ENCODE measurements at places on chromosomes 5 and 9.

- DNase-seq = no peak
Observed at GRCh38 chr5:76305269-76305668, 97.8 kb upstream of the IQGAP2 start.

DNA sequence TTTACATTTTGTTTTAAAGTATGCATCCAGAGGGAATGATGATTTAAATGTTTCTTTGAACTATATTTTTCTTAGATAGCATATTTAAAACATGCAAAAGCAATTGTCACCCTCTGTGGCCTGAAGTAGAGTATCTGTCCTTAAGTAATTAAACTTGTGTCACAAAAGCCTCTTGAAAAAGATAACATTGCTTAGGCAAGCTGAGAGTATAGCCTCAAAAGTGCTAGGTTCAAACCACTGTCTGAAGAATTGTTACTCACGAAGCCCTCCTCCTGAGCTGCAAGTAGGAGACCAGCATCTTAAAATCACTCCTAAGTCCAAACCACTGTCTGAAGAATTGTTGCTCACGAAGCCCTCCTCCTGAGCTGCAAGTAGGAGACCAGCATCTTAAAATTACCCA is 378.0 kb upstream of the PRR16 start:
- DNase-seq = no peak

- DNase-seq = no peak
Observed at GRCh38 chr5:25955337-25955736, 1083.0 kb downstream of the CDH9 start.

DNA sequence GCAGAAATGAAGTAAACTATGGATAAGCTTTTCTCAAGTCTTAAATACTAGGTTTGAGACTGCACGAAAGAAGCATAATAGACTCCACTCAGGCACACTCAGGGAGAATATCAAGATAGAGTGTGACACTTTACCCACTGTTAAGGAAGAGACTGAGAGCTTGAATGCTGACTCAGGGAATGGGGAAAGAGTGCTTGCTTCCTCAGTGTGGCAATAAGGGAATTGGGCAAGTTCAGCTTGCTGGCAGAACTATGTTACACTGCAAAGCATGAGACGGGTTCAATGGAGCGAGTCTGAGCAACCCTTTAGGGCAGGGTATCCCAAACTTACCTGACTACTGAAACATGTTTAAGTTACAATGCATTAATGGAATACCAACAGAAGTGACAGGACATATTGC is 237.7 kb upstream of the MEF2C start:
- no peak for DNase-seq

DNA sequence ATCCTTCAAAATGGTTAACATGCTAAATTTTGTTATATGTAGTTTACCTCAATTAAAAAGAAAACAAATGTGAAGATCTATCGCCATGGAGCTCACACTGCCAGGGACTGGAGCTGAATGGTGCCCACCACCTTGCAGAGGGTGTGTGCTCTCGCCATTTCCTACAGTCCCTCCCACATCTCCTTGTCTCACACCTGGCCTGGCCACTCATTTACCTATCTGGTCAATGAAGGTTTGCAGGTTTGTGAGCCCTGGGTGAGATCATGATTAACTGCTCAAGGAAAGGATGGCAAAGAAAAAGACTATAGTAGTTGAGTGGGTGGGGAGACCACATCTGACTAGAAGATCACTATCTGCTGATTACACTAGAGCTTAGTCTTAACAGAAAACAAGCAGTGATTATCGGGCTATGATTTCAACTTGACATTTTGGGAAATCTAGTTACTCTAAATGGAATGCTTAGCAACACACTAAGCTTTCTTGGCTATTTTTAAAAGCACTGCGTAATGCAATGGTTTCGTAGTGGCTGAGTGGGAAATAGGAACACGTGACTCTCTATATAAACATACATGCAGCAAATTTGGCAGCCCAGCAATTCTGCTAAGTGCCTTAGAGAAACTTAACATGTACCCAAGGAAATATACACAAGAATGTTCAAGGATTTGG is 27.3 kb downstream of the PUM3 start:
- no peak for DNase-seq

GRCh38 chr5:80961376-80962281 is 1.5 kb downstream of the RASGRF2 start:
- DNase-seq = no peak
